ENCODE measurements at places on chromosomes 3 and 15.

DNA sequence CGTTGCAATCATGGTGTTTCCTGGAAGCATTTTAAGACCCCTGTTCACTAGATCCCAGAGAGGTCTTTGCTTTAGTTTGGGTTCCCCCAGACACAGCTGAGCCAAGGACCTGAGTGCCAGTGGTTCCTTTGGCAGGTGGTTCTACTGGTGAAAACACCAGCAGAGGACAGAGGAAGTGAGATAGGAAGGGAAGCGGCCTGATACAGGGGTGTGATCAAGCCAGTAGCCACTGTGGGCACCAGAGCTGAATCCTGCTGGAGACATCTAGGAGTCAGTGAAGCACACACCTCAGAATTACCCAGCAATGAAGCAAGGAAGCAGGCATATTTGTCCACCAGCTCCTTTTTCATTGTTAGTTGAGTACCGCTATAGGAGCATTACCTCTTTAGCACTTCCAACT is 243.2 kb upstream of the NR2E3 start:
- DNase-seq, result no peak

DNA sequence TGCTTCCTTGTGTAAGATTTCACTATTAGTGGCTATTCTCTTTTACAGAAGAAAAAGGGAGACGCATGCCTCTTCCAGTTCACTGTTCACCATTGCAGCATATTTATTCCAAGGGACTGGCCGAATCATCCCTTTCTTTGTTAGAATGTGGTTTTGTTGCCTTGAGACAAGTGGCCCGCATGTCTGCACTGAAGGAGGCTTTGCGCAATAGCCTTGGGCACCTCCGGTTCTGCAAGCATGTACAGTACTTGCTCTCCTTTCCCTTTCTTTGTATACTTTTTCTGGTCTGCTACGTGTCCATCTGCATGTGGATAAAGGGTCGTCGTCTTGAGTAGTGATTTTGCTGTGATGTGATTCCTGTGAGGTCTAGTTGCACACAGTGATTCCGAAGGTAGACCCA is 43.0 kb downstream of the FLNB start:
- DNase-seq, result peak; percentile 72

GRCh38 chr3:108475220-108475782 is 35.1 kb downstream of the MYH15 start:
- no peak for DNase-seq

DNA sequence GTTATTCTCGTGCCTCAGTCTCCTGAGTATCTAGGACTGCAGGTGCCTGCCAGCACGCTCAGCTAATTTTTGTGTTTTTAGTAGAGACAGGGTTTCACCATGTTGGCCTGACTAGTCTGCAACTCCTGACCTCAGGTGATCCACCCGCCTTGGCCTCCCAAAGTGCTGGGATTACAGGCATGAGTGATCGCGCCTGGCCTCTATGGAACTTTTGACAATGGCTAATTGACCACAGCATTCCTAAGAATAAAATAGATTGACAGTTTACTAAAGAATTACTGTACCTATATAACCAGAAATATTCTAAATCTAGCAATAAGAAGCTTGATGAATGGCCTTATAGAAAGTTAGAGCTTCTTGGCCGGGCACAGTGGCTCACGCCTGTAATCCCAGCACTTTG is 51.0 kb upstream of the TRIM42 start:
- DNase-seq, result no peak

- DNase-seq, result no peak
Measured at GRCh38 chr3:15102256-15102655, 3.3 kb upstream of the RBSN start.

DNA sequence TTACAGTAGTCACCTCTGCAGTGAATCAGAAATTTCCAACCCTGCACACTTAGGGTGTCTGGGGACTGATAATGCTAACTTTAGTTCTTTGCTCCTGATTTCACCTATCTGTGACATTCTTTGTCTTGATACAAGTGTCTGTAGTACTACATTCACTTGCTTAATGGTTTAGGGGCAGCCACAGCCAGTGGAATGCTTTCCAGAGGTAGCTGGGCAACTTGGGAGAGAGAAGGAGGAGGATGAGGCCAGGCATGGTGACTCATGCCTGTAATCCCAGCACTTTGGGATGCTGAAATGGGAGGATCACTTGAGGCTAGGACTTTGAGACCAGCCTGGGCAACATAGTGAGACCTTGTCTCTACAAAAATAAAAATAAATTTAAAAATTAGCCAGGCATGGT is 8.5 kb downstream of the BAHD1 start:
- DNase-seq, result peak; percentile 48

- DNase-seq, result peak; percentile 69
Measured at GRCh38 chr15:73691396-73691795, 7.2 kb downstream of the CD276 start.

GRCh38 chr3:124469555-124469954 is 260.7 kb upstream of the UMPS start:
- no peak for DNase-seq

DNA sequence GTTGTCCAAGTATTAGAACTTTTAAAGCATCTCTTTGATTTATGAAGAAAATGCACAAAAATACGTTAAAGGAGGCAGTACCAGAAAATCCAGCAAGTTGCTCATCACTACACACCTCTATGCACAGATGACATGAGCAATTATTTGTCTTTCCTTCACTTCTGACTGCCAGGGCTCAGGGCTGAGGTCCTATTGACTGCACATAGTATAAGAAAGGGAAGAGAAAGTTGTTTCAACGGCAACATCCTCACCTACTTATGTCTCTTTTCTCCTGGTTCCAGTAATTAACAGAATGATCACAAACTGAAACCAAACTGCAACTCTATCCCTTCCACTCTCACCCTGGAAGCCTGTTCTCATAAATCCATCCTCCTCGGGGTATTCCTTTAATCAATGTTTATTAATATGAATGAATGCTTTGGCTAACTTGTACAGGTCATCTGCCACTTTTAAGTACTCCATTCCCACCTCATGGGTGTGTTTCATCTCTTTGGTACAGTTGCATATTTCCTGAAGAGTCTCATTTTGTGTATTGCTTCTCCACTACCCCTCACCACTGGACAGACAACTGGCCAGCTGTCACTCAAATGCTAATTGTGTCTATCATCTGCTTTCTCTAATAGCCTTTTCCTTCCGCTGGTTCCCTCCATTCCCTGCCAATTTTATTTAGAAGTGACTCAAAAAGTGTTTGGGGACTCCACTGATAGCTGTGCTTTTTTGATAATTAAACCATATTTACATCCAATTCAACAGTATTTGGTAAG is 34.5 kb downstream of the RAB27A start:
- no peak for DNase-seq

- DNase-seq, result peak; percentile 50
Measured at GRCh38 chr3:142724682-142725356, 985 bp downstream of the TRPC1 start.

GRCh38 chr3:132038198-132038825 is 3.5 kb upstream of the CPNE4 start:
- peak; percentile 11 for DNase-seq

GRCh38 chr3:28317438-28318022 is 31.0 kb upstream of the ZCWPW2 start:
- peak; percentile 45 for DNase-seq

DNA sequence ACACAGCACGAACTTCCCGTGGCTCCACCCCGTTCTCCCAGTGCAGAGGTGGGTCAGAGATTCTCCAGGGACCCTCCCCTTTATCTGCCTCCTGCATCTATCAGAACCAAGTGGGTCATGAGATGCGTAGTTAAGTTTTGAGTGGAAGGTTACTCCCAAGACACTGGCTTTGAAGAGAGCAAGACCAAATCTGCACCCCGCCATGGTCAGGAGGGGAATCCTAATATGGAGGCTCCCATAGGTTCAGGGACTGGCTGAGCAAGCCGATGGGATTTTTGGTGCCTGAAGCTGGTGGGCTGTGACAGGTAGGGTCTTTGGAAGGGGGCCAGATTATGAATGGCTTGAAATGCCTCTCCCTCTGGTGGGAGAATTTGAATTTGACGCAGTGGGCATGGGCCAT is 207.0 kb upstream of the NR2E3 start:
- no peak for DNase-seq

DNA sequence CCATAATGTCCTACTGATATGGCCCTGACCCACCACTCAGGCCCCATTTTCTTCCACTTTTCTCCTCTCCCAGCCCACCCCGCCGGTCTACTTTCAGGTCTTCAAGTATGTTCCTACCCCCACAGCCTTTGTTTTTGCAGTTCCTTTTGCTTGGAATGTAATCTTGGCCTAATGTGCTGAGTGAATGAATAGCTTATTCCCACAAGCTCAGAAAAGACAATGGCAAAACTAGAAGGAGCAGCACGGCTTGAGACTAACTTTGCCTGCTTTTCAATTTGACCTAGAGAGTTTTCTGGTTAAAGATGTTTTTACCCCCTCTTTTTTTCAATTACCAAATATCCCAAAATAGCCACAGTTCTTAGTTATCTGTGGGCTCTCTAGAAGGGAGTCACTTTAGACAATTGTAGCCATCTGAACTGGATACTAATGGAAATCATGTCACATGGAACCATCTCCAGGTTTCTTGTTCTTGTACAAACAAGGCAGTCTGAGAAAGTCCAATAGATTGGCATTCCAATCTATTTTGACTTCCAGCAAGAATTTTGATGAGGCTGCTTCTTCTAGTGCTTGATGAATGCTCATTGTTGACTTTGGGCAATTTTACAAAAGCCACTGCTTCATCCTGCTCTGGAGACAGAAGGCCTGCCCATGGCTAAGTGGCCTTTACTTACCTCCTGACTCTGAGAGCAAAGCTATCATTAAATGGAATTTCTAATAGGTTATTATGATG is 16.3 kb upstream of the LMCD1 start:
- peak; percentile 85 for DNase-seq

DNA sequence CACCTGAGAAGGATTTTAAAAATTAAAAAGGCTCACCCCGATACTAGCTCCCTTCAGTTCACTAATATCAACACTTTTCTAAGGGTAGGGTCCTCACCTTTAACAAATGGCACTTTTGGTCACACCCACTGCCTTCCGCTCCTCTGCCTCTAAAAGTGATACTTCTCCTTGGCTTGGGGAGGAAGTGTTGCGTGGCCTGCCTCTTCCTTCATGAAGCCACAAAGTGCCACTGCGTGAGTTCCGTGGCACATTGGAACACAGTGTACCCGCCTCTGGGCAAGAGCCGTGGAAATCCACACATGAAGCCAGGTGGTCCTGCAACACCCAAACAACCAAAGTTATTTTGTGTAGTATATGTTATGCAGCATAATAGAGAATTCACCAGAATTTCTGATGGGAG is 3.9 kb downstream of the B4GALT4 start:
- DNase-seq, result no peak

GRCh38 chr3:89617706-89618105 is 510.3 kb downstream of the EPHA3 start:
- DNase-seq, result no peak

GRCh38 chr15:46858150-46858549 is 859.2 kb upstream of the SEMA6D start:
- DNase-seq, result no peak

GRCh38 chr3:72489901-72490300 is 358.3 kb downstream of the SHQ1 start:
- no peak for DNase-seq

- DNase-seq, result peak; percentile 33
Measured at GRCh38 chr3:167887096-167887495, 151.6 kb downstream of the SERPINI1 start.

DNA sequence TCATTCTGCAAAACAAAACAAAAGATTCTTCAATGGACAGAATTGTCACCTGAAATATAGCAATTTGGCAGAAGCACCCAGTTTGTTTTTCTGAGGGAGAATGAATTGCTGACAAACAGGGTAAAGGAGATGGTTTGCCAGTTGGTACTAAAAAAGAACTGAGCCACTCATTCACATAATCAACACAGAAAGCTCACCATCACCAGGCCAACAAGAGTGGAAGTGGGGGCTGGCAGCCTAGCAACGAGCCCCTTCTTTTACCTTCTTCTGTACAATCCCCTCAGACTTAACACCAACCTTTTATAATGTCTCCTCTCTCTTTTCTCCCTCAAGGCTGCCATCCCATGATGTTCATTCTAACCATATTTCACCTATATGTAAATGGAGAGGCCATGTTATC is 5.9 kb downstream of the TOP2B start:
- no peak for DNase-seq

DNA sequence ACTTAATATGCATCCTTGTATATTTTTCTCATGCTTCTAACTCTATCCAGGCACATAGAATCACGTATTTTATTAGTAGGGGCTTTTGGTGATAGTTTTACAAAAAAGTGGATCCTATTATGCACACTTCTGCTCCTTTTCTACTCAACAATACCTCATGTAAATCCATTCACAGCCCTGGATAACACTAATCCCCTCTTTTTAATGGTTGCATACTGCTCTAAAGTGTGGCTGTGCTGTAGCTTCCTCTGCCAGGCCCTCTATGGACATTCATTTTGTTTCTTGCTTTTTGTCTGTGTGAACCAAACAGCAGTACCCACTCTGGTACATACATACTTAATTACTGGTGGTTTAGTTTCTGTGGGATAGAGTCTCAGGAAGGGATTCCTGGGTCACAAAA is 51.3 kb upstream of the SCAANT1 start:
- DNase-seq, result no peak

GRCh38 chr3:132205609-132206008 is 111.6 kb upstream of the ACP3 start:
- DNase-seq, result no peak

- DNase-seq, result no peak
Measured at GRCh38 chr3:41708176-41708575, 253.7 kb downstream of the ULK4 start.

GRCh38 chr3:197828-198491 is 1.4 kb downstream of the CHL1 start:
- no peak for DNase-seq

DNA sequence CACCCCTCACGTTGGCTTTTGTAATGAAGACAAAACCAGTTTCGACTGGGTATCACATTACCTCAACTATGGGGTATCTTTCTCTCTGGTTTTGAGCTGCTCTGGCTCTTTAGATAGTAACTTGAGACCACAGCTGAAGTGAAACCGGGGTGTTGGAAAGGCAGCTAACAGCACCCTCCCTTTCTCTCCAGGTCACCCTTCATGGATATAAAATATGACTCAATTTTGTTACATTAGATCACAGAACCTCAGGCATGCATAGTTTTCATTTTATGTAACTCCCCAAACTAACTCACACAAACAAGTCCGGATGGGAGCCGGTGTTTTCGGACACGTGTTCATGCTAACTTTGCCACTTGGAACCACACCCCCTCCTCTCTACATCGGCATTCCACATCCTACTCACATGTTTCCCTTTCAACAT is 90.7 kb downstream of the NR2F2 start:
- DNase-seq, result peak; percentile 26

- no peak for DNase-seq
Measured at GRCh38 chr3:73448761-73449301, 175.9 kb downstream of the PDZRN3 start.

- DNase-seq, result no peak
Measured at GRCh38 chr15:42800731-42801474, 64.0 kb upstream of the CDAN1 start.

Measured in fibroblast of skin of back (primary cell).